ENCODE measurements at places on chromosomes 6 and 20. TPM values are rescaled to one million over a fixed set of nuclear protein-coding genes. Genes with fewer than 3 reads are reported as not detected.

CD93 gene
- 59.2 TPM for polyA plus RNA-seq

GGTLC1 gene
- polyA plus RNA-seq = not detected

TP53TG5 gene
- polyA plus RNA-seq = 0.99 TPM

STMND1 gene
- 0.11 TPM for polyA plus RNA-seq

PACRG gene
- 2.0 TPM for polyA plus RNA-seq

ECT2L gene
- 0.22 TPM for polyA plus RNA-seq

RSPO3 gene
- polyA plus RNA-seq = 12.3 TPM

PTCRA gene
- polyA plus RNA-seq = not detected

ZC2HC1B gene
- not detected for polyA plus RNA-seq

ELOVL2 gene
- 2.1 TPM for polyA plus RNA-seq

BPIFB1 gene
- polyA plus RNA-seq = not detected

MYL9 gene
- polyA plus RNA-seq = 562 TPM

SLC13A3 gene
- 3.4 TPM for polyA plus RNA-seq

OR2H2 gene
- 0.32 TPM for polyA plus RNA-seq
